Body of pancreas (tissue), 4 donors: ENCODE measurements at places on chromosomes 16 and 17.

DNA sequence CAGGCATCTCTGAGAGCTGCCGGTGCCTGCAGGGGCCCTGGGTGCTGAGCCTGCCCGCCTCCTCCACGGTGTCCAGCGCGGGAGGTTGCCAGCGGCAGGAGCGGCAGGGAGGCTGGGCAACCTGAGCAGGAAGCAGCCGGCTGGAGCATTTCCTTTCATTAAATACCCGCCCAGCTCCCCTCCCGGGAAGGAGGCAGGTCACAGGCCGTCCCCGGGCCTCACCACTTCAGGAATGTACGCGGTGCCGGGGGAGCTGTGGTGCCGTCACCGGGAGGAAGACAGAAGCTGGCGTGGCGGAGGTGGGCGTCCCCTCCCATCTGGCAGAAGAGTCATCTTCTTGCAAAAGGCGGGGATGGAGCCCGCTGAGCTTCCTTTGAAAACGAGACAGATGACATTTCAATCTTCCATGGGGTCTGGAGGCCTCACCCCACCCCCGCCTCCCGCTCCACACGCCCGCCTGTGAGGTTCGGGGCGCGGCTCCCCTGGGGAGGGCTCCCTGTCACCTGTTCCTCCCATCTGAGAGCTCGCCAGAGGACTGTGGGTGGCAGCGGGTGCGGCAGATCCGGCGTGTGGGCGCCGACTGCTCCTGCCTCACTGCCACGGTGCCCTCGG lies 16.0 kb downstream of the SOX8 start:
- peak; percentile 51 for DNase-seq

GRCh38 chr16:67155295-67156142 lies 4.2 kb downstream of the TRADD start:
- peak; percentile 82 for DNase-seq

GRCh38 chr16:17258848-17259713 lies 211.7 kb downstream of the XYLT1 start:
- no peak for DNase-seq

- peak; percentile 92 for DNase-seq
Observed at GRCh38 chr17:27577884-27578717, 52.9 kb upstream of the LGALS9 start.

- peak; percentile 15 for DNase-seq
Observed at GRCh38 chr17:56125830-56126819, 27.1 kb upstream of the ANKFN1 start.

- DNase-seq: no peak
Observed at GRCh38 chr17:42001729-42002128, 15.5 kb downstream of the DNAJC7 start.

GRCh38 chr16:4574919-4575705 lies 19.0 kb downstream of the C16orf96 start:
- peak; percentile 92 for DNase-seq

DNA sequence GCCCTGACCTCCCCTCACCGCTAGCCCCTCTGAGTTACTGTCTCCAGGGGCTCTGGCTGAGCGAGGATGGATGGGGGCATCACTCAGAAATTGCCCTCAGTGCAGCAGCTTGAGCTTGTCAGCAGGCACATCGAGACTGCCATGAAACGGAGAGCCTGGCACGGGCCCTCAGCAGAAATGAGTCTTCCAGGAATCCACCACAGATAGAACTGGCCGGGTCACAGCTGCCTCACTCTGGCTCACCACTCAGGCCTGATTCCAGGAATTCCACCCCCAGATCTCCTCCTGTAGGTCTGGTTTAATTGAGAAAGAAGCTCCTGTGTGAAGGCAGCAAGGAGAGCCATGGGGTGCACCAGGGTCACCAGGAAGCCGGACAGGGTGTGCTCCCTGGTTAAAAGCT lies 85.5 kb downstream of the GSG1L start:
- no peak for DNase-seq

GRCh38 chr16:26982422-26982821 lies 84.3 kb upstream of the C16orf82 start:
- no peak for DNase-seq

DNA sequence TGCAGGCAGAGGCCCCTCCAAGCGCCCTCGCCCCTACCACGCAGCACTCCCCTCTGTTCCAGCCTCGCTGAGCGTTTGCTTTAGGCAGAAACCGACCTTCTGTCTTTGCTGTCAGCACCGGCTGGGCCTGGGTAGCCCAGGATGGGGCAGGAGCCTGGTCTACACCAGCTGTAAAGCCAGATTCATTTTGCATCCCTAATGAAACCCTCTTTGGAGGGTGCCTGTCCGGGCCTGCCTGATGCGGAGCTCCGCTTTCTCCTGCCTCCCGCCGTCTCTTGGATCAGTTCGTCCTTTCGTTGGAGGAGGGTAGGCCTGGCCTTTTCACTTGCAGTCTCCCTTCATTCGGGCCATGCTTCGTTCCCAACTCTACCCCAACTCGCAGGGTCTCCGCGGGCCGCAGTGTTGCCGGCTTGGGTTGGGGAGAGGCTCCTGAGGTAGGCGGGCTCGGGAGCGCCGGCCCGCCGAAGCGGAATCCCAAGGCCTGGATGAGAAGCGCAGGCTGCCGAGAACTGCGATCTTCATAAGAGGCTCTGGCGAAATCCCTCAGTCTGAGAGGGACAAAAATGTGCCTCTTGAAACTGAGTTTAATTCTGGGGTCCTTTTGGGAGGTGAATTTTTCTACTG lies 4.8 kb upstream of the HOXB8 start:
- DNase-seq: no peak

DNA sequence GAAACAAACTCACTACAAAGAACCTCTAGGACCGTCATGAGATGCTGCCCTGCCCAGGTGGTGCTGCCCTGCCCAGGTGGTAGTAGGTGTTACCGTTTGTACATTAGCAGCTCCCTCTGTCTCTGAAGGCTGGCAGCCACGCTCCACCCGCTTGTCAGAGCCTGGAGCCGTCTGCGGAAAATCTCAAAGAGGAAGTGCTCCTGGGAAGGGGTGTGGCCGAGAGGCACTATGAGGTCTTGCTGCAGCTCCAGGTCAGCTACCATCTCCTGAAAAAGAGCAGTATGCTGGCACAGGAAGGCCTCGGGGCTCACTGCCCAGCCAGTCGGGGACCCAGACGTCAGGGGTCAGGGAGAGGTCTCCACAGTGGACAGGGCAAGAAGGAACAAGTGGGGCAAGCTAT lies 28.3 kb downstream of the ZNF276 start:
- DNase-seq: no peak

GRCh38 chr17:66990047-66990446 lies 25.5 kb downstream of the CACNG4 start:
- DNase-seq: no peak

DNA sequence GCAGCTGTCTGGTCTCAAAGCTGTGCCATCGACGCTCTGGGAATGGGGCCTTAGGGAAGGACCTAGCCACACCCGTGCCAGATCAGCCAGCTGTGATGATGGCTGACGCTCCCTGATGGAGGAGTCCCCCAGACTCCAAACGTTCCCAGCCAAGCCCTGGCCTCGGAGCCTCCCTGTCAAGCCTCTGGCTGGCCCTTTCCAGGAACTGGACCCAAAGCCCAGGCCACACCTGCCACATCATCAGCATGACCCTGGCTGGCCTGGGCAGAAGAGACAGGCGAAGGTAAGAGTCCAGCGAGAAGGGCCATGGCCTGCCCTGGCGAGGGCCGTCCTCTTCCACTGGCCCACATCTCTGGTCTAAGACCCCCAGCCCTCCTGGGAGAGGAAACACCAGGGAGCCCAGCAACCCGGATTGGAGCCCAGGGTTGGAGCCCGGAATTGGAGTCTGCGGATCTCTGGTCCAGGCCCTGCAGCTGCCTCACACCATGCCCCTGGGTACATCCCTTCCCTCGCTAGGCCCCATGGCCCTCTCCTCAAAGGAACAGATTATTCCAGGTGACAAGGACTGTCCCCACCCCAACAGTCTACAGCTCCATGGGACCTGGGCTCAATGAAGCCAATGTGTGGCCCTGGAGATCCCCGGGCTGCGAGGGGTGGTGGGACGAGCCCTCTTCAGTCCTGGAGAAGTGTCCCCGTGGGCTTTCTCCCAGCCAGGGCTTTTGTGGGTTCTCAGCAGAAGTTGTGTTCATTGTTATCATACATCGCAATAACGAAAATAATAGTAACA lies 105.1 kb upstream of the TNRC6C start:
- DNase-seq: no peak

- no peak for DNase-seq
Observed at GRCh38 chr16:79592186-79592585, 8.4 kb downstream of the MAF start.

- DNase-seq: peak; percentile 77
Observed at GRCh38 chr17:74361230-74362068, at the start of gene BTBD17. TSS of gene BTBD17 (minus strand) at chr17:74361868. CDS start at chr17:74361819, 49 bp downstream.

- no peak for DNase-seq
Observed at GRCh38 chr16:72788269-72788809, 259.6 kb downstream of the ZFHX3 start.

GRCh38 chr16:49660626-49661025 lies 195.3 kb downstream of the ZNF423 start:
- no peak for DNase-seq

DNA sequence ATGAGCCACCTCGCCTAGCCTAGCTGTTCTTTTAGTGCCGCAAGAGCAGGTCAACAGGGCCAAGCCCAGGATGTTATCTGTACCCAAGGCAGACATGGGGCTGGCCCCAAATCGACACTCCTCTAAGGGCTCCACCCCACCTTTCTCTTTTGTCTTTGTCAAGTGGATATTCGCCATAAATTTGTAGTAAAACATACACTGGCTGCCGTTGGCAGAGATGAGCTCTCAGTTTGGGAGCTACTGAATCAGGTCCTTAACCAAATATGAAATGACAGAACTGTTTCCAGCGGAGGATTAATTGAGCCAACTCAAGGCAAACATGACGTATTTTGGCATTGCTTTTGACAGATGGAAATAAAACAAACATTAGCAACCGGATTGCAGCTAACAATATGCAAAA lies 556.9 kb upstream of the CDH5 start:
- DNase-seq: no peak

GRCh38 chr16:53946746-53947386 lies 242.9 kb downstream of the FTO start:
- DNase-seq: no peak

DNA sequence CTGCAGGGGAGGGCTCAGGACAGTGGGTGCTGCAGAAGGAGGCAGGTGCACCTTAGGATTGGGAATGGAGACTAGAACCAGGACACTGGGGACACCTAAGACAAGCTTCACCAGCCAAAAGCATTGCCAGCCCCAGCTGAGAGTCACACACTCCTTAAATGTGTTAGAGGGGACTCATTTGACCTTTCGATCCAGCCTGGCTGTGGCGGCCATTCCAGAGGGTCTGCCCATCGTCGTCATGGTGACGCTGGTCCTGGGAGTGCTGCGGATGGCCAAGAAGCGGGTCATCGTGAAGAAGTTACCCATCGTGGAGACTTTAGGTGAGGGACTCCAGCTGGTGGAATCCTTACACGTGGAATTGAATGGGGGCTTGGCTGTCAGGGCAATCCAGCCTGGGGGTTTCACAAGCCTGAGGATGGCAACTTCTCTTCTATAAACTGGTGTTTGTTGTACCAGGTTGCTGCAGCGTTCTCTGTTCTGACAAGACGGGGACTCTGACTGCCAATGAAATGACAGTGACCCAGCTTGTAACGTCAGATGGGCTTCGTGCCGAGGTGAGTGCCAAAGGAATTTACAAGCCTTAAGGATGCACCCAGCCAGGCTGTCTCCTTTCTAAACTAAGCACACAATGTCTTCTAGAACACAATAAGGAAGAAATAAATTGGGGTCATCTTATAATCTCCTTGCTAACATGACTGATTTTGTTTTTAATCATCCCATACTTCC lies 65.3 kb downstream of the MEAK7 start:
- DNase-seq: no peak

DNA sequence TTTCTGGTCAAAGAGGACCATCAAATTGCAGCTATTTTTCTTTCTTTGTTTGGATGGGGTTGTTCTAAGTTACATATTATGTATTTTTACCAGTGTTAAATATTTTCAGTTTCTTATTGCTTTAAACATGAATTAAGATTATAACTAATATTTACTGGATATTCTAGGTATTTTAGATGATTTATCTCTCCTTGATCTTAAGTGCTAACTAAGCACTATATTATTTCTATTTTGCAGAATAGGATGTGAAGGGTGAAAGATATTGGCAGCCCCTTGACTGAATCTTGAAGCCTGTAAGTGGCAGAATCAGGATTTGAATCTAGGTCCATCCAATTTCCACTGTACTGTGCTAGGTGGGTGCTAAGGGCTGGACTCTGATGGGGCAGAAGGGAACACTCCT lies 307.3 kb upstream of the CCL2 start:
- no peak for DNase-seq

GRCh38 chr17:5563456-5563855 lies 20.9 kb downstream of the NLRP1 start:
- DNase-seq: no peak

- DNase-seq: peak; percentile 81
Observed at GRCh38 chr16:80718480-80719220, 85.7 kb downstream of the CDYL2 start.

- DNase-seq: no peak
Observed at GRCh38 chr17:67412032-67412431, 35.0 kb downstream of the PITPNC1 start.

DNA sequence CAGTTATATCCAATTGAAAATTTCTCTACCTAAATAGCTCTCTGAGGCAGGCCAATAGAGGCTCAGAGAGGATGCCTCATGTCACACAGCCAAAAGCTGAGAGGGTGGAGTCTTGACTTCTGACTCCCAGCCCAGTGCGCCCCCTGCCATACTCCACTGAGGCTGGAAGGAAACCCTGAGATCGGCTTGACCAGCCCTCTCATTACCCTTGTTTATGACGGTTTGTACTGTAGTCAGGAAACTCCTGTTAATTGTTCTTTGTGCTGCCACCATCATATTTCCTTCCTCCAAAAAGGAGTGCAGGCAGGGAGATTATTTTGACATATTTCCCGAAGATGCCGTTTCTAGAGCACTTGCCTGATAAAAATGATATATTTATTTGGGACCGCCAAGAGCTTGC lies 107.9 kb downstream of the AIPL1 start:
- DNase-seq: no peak

DNA sequence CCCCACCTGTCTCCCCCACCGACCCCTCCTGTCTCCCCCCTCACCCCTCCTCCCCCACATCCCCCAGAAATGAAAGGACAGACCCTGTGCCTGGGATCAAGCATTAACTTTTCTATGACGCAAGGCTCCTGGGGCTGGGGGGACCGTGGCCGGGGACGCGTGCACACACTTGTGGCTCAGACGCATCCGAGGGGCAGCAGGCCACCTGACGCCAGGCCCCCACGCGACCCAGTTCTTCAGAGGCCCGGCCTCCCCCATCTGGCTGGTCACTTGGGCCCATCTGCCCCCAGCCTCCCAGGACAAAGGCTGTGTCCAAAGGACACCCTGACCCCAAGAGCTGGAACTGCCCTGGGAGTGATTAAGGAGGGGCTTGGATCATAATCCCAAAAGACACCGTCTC lies 14.0 kb upstream of the PVALEF start:
- DNase-seq: no peak

- no peak for DNase-seq
Observed at GRCh38 chr17:48600244-48601098, 4.3 kb downstream of the HOXB6 start.

GRCh38 chr17:4938688-4939545 lies 929 bp downstream of the SLC25A11 start:
- DNase-seq: no peak

DNA sequence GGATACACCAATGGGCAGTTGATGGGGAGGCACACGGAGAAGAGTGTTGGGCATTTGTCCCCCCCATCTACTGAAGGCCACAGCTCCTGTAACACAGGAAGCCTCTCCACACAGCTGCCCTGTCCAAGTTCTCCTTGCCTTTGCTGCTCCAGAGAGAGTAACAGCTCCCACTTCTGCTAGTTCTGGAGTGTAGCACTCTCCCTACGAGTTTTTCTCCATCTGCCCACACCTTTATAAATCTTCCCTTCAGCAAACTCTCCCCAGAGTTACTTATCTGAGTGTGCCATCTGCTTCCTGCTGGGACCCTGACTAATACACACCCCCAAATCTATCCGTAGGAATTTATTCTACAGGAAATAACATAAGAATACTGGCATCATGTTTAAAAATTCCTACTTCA lies 42.6 kb upstream of the ERN1 start:
- no peak for DNase-seq
